Osteoblast (primary cell): ENCODE measurements at places on chromosomes 3 and 15. TPM values are rescaled to one million over a fixed set of nuclear protein-coding genes. Genes with fewer than 3 reads are reported as not detected.

DNA sequence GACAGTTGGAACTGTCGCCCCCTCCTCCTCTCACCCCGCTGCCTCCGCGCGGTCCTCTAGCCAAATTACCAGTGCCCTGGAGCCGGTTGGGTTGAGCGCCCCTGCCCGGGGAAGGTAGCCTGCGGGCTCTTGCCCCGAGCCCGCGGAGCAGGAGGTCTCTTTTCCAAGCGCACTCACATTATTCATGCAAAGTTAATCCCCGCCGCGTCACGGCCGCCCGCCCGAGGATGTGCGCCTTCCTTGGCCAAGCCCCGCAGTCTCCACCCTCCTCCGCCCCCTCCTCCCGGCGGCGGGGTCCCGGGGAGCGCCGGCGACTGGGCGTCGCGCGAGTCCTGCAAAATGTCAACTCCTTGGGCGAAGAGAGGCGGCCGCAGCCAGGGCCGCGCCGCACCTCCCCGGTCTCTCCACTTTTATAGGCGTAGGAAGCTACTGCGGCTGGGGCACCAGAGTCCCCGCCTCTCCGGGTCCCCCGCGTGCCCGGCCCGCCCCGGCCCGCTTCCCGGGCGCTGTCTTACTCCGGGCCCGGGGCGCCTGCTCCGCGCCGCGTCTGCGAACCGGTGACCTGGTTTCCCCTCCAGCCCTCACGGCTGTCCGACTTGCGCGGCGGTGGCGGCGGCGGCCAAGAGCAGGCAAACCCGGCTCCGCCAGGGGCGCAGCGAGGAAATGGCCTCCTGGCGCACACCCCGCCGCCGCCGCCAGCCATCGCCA, at the start of gene THRB:
Gene THRB, minus strand, starts transcription at position 233 of the 708 bp plus-strand sequence.
- DNase-seq = peak; percentile 91

- DNase-seq = peak; percentile 99
Measured at GRCh38 chr3:48446425-48447193, at the start of gene ATRIP. Gene ATRIP (plus strand): TSS chr3:48446737. CDS start chr3:48446846, 109 bp downstream.

DNA sequence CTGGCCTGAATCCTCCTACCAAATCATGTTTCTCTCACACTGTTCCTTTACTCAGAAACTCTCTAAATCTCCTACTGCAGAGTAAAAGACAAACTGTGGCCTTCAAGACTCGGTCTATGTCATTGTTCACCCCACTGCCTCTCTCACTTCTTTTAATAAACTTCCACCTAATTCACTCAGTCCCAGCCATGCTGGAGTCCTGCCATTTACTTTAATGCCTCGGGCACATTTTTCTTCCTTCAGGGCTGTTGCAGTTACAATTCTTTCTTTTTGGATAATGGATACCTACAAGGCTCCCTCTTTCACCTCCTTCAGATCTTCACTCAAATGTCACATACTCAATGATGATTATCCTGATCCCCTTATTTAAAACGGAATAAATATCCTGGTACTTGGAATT, 955.6 kb downstream of the ROBO1 start:
- DNase-seq = no peak

- DNase-seq = peak; percentile 63
Measured at GRCh38 chr3:128369881-128370642, 96.6 kb downstream of the DNAJB8 start.

DNA sequence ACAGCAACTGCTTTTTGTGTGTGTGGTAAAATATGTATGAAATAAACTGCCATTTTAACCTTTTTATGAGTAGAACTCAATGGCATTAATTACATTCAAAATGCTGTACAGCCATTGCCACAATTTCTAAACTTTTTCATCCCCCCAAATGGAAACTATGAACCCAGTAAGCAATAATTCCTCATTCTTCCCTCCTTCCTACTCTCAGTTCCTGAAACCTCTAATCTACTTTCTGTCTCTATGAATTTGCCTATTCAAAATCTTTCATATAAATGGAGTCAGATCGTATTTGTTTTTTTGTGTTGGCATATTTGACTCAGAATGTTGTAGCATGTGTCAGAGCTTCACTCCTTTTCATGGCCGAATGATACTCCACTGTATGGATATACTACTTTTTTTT, 5.3 kb upstream of the BLM start:
- no peak for DNase-seq

DNA sequence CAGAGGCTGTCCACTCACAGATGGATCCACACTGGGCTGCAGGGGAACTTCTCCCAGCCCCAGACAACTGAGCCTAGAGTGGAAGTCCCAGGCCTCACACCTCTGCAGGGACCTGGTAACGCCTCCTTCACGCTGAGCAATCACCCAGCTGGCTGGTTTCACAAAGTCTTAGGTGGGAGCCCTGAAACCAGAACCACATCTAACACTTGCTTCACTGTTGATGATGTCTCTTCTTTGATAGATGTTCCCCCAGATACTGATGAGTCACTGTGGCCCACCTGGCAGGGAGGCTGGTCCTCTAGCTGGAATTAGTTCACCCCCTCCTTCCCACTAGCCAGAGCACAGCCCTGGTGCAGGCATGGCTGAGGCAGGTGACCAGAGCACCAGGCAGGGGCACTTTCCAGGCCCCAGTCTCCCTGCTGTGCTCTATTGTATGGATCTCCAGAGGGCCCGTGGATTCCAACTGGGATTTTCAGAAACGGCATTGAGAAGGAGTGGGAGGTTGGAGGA, 33.5 kb downstream of the MYL3 start:
- DNase-seq = no peak

DNA sequence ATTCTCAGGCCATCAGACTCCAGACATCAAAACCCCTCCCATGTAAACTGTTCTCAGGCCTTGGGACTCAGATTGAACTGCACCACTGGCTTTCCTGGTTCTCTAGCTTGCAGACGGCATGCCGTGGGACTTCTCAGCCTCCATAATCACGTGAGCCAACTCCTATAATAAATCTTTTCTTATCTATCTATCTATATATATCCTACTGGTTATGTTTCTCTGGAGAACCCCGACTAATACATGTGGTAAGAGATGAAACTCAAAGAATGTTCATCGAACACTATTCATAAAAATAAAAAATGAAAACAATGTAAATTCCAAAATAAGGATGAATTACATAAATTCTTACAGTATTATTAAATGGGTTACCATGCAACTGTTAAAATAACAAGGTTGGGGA, 84.5 kb upstream of the NTRK3 start:
- no peak for DNase-seq

- no peak for DNase-seq
Measured at GRCh38 chr15:88905576-88905975, 7.6 kb downstream of the MFGE8 start.

- no peak for DNase-seq
Measured at GRCh38 chr3:13132731-13133410, 59.6 kb upstream of the IQSEC1 start.

GRCh38 chr15:59223736-59224135, 17.1 kb downstream of the LDHAL6B start:
- DNase-seq = no peak

DNA sequence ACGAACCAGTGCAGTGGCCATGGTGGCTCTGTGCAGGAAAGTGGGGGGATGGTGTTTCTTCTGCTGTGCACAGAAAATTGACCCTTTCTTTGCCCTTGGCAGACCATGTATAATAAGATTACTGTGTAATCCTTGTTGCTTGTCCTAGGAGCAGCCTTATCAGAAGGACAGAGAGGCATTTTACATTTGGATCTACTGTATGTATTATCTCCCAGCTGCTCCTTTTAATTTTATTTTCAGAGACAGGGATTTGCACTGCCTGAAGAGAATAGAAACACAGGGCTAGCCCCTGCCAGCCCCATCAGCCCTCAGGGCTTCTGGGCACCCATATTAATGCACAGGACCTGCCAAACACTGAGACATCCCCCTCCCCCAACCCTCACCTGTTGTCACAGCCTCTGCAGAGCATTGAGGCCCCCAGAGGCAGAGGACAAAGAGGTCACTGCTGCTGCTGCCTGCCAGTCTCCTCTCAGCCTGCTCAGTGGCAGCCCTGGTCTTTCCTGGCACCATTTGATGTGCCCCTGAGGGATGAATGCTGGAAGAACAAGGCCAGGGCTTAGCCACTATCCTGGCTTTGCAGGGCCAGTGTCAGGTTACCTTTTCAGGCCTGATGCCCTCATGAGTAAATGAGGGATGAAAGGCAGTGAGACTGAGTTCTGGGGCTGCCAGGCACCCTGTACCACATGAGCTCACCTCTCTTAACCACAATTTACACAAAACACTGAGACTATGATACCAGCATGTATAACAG, 533.4 kb downstream of the NTRK3 start:
- DNase-seq = peak; percentile 51

- no peak for DNase-seq
Measured at GRCh38 chr3:62999158-62999557, 123.9 kb upstream of the CADPS start.

- no peak for DNase-seq
Measured at GRCh38 chr3:179000144-179000543, 71.5 kb downstream of the ZMAT3 start.

DNA sequence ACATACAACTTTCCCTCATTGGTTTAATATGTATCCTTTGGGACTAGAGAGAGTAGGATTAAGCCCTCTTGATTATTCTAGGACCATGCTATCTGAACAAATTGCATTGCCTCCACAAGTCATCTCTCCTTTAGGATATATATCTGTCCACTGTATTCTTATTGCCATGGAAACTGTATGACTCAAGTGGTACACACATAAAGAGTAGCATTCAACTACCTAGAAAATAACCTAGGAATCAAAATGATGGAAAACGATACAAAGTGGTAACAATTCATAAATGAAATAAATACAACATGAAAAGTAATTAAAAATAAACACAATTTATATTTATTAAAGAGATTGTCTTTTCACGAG, 212.1 kb upstream of the P2RY1 start:
- no peak for DNase-seq

- no peak for DNase-seq
Measured at GRCh38 chr15:94397337-94397736, 166.0 kb downstream of the MCTP2 start.

DNA sequence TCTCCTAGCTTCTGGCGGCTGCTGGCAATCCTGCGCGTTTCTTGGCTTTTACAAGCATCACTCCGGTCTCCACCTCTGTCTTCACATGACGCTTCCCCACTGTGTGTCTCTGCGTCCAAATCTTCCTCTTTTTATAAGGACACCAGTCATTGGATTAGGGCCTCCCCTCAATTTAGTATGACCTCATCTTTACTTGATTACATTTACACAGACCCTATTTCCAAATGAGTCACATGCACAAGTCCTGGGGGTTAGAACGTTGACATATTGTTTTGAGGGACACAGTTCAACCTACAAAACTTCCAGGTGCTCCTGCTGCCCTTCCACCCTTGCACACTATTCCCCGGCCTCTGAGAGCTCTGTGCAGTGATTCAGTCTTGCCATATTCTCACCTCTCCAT, 215.3 kb downstream of the OPA1 start:
- no peak for DNase-seq

- DNase-seq = peak; percentile 76
Measured at GRCh38 chr3:177827511-177828207, 630.4 kb upstream of the TBL1XR1 start.

DNA sequence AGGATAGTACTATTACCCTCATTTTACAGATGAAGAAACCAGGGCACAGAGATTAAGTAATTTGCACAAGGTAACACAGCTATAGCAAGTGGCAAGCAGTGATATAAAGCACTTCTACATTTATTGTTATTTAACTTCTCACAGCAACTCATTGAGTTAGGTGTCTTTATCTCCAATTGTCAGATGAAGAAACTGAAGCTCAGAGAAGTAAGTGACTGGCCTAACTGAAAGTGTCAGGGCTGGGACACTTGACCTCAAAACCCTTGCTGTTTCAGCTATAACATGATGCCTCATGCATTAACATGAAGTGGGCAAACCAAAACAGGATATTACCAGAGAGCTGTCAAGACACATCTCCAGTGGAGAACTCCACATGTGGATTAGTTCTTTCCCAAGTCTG, 65.8 kb upstream of the LEKR1 start:
- no peak for DNase-seq

GRCh38 chr3:179027326-179027900, 44.2 kb downstream of the ZMAT3 start:
- DNase-seq = no peak

GRCh38 chr15:57036352-57036751, 117.9 kb downstream of the TCF12 start:
- DNase-seq = no peak

DNA sequence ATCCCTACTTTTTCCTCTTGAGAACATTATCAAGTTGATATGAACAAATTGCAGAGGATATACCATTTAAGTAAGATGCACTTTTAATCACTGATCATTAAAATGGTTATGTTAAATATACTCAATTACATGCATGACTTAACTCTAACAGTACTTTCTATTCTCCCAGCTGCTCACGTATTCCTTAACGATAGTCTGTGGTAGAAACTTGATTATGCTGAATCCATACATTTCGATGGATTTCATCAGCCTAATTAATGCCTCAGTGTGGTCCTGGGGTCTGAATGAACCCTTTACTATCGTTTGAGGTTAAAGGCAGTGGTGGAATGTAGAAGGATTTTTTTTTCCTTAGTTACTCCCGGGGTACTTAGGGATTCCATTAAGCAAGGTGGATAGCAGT, 18.6 kb downstream of the SOX2 start:
- no peak for DNase-seq

DNA sequence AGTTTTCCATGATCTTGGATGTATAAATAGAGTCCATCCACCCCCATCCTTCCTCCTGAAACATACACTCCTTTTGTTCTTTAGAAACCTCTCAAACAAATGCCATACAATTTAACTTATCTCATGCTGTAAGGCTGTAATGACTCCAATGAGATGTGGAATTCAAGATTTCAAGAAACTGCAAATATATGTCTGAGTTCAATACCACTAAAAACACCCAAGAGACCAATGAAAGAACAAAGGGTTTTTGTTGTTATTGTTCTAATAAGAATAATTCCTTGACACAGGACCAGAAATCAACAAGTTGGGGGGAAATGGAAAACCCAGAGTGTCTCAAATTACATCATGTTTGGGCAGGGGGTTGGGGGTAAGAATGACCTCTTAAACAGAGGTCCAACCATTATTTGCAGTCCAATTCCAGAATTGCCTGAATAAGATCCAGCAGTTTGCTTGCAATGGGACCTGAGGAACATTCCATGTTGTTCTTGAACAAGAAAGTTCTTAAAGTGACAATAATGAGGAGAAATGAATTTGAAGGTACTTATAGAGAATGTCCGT, 48.6 kb upstream of the TGFBR2 start:
- peak; percentile 45 for DNase-seq

- no peak for DNase-seq
Measured at GRCh38 chr3:124132813-124133212, 140.9 kb upstream of the ROPN1 start.

GRCh38 chr3:71124048-71124447, 459.5 kb downstream of the FOXP1 start:
- no peak for DNase-seq

The REC114 gene
- not detected in 2 replicates for total RNA-seq

The TRH gene
- under 0.01 TPM in 2 replicates for total RNA-seq

The MKRN3 gene
- 0.36 and 0.59 TPM in 2 replicates for total RNA-seq

The SLC35G2 gene
- 8.0 and 9.7 TPM in 2 replicates for total RNA-seq

The SLC27A2 gene
- not detected in 2 replicates for total RNA-seq

The TERC gene
- total RNA-seq = 144 and 200 TPM in 2 replicates

The MASP1 gene
- total RNA-seq = 1.2 and 1.4 TPM in 2 replicates

The P2RY12 gene
- not detected in 2 replicates for total RNA-seq

The ZDHHC3 gene
- total RNA-seq = 61.2 and 62.5 TPM in 2 replicates

The TRANK1 gene
- total RNA-seq = 29.8 and 30.8 TPM in 2 replicates

The LRRC15 gene
- 3.6 and 5.0 TPM in 2 replicates for total RNA-seq

The SAMMSON gene
- not detected in 2 replicates for total RNA-seq

The MOBP gene
- total RNA-seq = not detected in 2 replicates

The TMEM212 gene
- not detected in 2 replicates for total RNA-seq
